Immature natural killer cell (primary cell): ENCODE measurements at places on chromosomes 13 and 19.

GRCh38 chr13:33138441-33138840 lies 122.2 kb downstream of the KL start:
- no peak for DNase-seq

DNA sequence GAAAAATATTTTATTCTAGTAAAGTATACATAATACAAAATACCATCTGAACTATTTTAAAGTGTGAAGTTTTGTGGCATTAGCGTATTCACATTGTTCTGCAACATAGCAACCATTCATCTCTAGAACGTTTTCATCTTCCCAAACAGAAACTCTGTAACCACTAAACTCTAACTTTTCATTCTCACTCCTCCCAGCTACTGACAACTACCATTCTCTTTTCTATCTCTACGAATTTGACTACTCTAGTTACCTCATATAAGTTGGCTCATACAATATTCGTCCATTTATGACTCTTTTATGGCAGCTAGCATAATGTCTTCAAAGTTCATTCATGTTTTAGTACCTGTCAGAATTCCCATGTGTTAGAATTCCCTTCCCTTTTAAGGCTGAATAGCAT lies 150.5 kb upstream of the MIR17HG start:
- no peak for DNase-seq

- DNase-seq, result peak; percentile 82
Measured at GRCh38 chr19:8208922-8209461, at the start of gene CERS4. Gene CERS4, plus strand, starts transcription at chr19:8209370. Its CDS starts 41,707 bp downstream, at chr19:8251077.

GRCh38 chr13:45921162-45921736 lies 69.7 kb upstream of the SIAH3 start:
- no peak for DNase-seq

DNA sequence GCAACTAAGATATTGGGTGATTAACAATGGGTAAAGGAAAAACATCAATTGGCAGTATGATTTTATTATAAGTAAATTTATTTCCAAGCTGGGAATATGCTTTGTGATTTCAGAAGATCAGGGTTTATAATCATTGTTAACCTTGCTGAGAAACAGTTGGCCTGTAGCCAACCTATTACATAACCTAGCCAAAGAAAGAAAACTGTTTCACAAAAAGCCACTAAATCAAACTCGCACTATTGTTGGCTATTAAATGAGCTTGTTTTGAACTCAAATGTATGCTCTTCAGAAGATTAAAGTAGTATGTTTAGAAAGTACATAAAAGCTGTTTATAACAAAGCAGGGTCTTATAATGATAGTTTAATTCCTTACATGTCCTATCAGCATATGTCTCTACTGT lies 151.7 kb downstream of the LHFPL6 start:
- DNase-seq, result no peak

DNA sequence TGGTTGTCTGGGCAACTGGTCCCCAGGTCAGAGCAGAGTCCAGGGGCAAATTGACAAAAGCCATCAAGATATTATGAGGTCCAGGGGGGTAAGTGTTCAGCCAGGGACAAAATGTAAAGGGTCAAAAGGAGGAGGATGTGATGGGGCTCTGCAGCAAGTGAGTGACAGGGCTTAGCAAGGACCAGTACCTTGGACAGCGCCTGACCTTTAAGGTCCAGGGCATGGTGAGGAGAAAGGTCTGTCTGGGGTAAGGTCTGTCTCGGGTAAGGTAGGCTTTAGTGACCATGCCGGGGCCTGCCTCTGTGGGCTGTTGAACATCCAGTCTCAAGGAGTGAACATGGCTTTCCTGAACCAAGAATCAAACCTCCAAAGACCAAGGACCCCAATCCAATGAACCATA lies 6.3 kb upstream of the ZNF358 start:
- DNase-seq, result no peak

- no peak for DNase-seq
Measured at GRCh38 chr19:2645826-2646225, 56.7 kb downstream of the GNG7 start.

GRCh38 chr19:10552510-10553053 lies 8.9 kb downstream of the ATG4D start:
- peak; percentile 21 for DNase-seq

DNA sequence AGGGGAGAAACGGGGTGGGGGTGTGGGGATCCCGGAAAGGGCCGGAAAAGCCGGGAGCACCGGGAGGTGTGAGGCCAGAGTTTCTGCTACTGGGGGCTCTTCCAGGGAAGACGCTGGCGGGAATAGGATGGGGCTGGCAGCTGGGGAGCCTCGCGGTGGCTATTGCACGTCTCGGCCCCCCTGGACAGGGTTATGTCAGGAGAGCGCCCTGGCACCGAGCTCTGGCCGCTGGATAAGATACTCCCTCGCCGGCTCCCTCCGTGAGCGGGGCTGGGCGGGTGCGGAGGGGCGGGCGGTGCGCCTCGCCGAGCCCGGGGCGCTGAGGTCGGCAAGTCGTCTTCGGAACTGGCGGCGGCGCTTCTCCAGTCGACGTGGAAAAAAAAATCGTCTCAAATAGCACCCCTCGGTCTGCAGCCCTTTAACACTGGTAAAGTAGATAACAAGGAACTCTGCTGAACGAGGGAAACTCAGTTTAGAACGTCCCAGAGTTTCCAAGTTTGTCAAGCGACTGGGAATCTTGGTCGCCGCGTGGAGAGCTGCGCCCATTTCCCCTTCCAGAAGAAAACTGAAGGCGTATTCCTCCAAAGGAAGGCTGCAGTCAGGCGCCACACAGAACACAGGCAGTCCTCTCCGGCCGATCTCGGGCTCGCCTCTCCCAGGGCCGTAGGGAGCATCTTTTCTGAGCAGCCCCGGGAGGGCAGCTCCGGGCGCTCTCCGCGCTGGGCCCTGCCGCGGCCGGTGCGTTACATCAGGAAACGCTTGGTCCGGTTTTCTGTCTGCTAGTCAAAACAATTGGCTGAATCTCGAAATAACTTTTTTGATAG lies 115.1 kb downstream of the KCNRG start:
- DNase-seq, result peak; percentile 30

GRCh38 chr19:42081584-42082203 lies 5.7 kb downstream of the ZNF574 start:
- no peak for DNase-seq

DNA sequence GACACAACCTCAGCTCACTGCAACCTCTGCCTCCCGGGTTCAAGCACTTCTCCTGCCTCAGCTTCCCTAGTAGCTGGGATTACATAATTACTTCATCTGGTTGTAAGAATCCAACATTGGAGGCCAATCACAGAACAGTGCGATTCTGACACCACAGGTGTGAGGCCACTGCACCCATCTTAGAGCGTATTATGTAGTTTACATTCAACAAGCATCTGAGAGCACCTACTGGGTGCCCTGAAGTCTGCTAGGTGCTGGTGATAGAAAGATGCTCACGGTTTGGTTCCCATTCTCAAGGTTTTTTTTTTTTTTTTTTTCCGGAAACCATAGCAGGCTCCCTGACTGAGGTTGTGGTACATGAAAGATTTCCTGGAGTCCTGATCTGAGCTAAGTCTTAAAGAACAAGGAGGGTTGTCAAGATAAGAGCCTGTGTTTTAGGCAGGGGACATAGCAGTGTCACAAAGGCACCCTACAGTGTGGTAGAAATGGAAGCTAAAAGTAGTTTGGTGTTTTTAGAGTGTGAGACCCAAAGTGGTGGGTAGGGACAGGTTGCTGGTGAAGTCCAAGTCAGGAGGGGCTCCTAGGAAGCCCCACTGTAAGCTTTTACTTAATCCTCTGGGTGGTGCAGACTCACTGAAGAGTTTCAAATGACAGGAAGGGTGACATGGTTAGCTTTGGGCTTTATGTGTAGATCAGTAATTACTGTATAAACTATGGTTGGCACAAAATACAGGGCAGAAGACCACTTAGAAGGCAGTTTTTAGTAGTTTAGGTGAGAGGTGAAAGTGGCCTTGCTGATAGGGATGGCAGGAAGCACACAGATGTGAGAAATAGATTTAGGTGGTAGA lies 15.2 kb downstream of the SAE1 start:
- DNase-seq, result no peak

DNA sequence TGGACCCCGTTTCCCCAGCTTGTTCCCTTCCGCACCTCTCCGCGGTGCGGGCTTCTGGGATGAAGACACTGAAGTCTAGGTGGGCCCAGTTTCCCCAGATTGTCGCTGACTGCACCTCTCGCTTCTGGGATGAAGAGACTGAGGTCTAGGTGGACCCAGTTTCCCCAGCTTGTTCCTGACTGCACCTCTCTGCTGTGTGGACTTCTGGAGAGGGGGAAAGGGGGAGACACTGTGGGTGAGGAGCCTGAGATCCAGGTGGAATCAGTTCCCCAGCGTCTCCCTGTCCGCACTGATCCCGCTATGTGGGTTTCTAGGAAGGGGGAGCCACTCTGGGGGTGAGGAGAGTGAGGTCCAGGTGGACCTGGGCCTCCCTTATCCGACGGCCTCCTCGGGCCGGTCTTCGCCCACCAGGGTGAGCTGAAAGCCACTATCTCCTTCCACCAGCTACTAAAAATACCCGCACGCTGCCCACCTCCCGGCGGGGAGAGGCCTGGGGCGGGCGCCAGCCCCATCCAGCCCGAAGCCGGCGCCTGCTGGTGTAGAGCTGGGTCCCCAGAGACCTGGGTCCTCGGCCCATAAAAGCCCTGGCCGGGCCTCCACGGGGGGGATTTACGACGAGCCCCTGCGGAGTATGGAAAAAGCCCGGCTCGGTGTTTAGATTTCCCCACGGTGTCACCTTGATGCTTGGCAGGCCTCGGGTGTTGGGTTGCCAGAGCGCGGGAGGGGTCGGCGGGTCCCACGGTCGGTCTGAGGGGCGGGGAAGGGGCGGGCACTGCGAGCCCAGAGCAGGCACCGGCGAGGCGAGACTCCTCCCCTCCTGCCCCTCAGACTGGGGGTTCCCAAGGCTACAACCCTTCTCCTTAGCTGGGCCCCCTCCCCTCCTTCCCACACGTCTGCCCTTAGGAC lies 10.6 kb downstream of the FUT6 start:
- no peak for DNase-seq

DNA sequence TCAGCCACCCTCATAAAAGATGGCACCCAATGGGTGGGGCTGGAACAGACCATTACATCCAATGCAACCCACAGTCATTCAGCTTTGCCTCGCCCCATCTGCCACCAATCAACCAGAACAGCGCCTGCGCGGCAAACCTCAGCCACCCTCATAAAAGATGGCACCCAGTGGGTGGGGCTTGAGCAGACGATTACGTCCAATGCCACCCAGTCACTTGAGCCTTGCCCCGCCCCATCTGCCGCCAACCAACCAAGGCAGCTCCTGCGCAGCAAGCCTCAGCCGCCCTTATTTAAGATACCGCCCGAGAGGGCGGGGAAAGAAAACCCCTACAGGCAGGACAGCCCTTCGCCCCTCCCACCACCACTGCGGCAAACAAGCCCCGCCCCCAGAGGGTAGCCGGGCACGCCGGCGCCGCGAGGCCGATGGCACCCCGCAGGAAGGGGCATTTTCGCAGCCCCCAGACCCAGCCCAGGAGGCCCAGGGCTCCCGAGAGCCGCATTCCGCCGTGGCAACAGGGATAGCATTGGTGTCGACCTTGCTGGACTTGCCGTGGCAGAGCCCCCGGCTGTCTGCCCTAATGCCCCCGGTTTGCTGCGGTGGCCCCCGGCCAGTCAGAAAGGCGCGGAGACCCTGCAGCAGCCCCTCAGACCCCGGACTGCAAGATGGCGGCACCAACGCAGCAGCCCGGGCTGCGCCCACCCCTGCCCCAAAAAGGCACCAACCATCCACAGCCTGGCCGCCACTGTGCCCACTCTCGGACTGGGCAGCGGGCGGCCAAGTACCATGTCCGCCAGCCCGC lies 675 bp downstream of the PEG3 start:
- DNase-seq, result no peak

DNA sequence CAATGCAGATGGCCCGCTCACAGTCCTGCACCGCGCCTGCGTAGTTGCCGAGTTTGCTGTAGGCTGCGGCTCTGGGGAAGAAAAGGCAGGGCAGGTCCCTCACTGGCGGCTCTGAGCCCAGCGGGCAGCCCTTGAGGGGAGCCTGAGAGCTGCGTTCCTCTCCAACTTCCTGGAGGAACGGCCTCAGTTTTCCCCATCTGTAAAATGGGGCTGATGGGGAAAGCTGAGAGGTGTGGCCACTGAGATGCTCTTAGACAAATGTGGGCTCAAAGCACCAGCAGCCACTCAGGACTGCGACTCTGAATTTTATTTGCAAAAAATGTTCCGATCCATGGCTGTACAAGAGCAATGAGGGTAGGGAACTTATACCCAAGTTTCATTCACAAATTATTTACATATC lies 19.4 kb downstream of the SGTA start:
- DNase-seq, result no peak

- no peak for DNase-seq
Measured at GRCh38 chr19:35816262-35816661, 3.6 kb upstream of the PRODH2 start.

- DNase-seq, result peak; percentile 87
Measured at GRCh38 chr13:99432609-99433542, 68.4 kb upstream of the TM9SF2 start.

DNA sequence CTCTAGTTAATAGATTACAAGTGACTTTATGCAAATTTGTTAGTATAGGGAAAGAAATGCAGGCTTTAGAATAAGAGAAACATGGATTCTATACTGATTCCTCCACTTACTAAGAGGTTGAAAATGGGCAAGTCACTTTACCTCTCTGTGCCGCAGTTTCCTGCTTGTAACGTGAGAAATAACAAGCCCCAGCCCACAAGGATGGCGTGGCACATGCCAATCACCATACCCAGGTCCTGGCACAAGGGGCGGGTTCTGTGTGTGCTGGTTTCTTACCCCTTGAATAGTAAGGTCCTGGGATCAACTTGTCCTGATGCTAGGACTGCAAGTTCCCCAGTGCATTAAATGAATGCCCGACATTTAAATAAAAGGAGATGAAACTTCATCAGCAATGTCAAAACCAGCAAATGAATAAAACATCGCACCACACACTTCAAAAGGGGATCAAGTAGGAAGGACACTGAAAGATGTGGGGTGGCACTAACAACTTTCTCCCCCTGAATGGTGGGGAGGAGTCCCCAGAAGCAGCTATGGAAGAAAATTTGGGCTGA lies 7.9 kb upstream of the SIGLEC9 start:
- peak; percentile 62 for DNase-seq

GRCh38 chr13:78241278-78241919 lies 322.8 kb upstream of the EDNRB start:
- no peak for DNase-seq

DNA sequence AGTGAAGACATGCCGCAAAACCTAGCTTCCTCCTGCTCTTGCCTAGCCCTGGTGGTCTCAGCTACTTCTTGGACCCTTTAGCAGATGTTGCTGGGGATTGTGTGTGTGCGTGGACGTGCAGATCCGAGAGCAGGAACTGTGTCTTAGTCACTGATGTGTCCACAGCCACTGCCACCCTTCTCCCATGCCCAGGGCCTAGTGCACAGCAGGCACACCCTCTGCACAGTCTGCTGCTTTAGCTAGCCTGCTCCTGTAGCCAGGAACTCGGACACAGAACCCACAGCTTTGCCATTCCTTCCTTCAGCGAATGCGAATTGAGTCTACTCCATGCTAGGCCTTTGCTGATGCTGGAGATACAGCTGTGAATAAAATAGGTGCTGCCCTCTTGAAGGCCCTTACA lies 2.3 kb downstream of the CLPTM1 start:
- no peak for DNase-seq
